Cerebellar cortex (tissue), 1 donor: ENCODE measurements at places on chromosomes 12 and 14.

DNA sequence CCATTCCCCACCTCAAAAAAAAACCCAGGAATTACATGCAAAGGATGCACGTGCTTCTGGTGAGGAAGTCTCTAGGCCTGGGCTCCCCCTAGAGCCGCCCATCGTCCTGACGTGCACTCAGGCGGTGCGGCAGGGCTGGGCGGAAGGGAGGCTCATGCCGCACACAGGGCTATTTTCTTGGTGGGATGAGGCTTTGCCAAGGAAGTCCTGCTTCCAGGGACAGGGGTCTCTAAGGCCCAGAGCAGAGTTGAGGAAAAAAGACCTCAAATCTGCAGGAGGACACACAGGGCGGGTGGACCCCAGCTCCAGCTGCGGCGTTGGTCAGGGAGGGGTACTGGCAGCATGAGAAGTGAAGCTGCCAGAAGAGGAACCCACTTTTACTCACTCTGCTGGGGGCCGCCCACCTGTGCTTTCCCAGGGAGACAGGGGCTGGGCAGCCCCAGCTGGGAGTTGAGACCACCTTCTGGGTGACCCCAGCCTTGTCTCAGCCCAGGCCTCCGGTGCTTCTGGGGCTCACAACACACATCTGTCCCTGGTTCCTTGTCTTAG lies 4.2 kb downstream of the RHOF start:
- DNase-seq = no peak

GRCh38 chr14:47191700-47192099 lies 483.7 kb downstream of the MDGA2 start:
- no peak for DNase-seq

DNA sequence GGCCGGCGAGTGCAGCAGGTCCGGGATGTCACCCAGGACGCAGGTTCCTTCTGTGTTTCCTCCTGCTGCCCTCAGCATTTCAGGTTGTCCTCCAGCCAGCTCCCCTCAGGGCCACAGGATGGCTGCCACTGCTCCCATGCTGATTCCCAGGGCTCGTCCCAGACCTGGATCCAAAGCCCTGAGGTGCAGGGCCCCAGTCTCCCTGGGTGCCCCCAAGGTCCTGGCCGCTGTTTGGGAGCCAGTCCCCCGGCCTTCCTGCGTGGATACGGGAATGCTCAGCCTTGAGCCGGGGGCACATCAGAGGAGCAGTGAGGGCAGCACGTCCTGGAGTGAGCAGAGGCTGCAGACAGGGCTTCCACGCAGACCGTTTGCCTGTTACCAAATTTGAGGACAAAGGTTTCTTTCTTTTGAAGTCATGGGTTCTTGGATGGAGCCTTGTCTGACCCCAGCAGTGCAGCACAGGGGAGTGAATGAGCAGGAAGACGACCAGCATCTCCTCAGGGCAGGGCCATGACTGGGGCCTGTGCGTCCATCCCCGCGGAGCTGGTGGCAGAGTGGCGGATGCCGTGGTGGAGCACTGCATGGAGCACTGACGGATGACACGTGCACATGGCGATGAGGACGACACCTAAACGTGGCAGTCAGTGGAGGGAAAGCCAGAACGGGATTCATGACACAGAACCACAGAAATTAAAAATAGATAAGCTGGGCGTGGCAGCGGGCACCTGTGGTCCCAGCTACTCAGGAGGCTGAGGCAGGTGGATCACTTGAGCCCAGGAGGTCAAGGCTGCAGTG lies 12.5 kb upstream of the CACNA2D4 start:
- DNase-seq = no peak

DNA sequence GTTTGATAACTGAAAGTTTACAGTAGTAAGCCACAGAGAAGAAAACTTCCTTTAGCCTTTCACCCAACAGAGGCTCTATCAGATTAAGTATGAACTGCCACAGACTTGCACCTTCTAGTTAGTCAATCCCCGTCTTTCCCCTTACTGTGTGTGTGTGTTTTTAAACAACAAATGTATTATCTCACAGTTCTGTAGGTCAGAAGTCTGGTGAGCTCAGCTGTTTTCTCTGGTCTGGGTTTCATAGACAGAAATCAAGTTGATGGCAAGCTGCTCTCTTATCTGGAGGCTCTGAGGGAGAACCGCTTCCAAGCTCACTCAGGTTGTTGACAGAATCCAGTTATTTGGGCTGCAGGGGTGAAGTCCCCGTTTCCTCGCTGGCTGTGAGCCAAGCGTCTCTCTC lies 320.5 kb downstream of the PRKD1 start:
- DNase-seq = no peak

DNA sequence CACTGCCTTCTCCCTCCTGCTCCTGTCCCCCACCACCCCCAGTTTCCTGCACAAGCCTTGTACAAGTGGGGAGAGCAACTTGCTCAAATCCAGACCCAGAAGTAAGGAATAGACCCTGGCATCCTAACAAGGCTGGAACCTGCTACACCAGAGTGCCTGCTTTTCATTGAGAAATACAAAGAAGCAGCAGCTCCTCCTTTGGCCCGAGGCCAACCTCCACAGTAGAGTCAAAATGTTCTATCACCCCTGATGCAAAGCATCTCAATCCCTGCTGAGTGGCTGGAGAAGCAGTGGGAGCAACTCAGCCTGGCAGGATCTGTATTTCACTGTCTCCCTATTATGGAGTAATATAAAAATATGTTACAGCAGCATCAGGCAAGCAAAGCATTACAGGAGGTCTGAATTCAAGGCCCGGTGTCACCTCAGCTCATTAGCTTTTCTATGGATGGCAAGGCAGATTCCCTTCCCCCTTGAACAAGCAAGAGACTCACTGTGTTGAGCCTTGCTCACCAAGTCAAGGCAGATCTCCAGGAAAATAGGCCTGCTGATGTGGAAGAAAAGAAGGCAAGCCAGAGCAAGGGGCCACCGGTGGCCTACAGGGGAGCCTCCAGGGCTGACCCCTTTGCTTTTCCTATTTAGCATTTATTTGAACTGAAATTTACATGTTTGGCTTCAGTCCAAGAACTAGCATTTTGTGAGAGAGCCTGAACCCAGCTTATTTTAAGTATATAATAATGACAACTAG lies 186.3 kb upstream of the EGLN3 start:
- no peak for DNase-seq

- DNase-seq = no peak
These were observed 154.4 kb downstream of the EMP1 start for GRCh38 chr12:13350946-13351345.

- peak; percentile 61 for DNase-seq
These were observed at the start of gene ARID2 for GRCh38 chr12:45729233-45730083. ARID2 (plus strand) TSS chr12:45729706; CDS start chr12:45729837, 131 bp downstream.

- DNase-seq = no peak
These were observed 80.0 kb downstream of the LGMN start for GRCh38 chr14:92668276-92668973.

DNA sequence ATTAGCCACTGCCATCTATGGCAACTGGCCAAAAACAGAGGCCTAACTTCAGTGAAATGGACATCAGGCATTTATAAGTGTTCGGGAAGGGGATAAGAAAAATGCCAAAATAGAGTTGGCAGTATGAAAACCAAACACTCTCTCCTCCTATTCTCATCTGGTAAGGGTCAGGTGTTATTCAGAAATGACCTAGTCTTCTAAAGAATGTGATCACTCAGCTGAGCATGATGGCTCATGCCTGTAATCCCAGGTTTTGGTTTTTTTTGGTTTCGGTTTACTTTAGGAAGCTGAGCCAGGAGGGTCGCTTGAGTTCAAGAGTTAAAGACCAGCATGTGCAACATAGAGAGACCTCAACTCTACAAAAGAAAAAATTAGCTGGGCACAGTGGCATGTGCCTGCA lies 170.3 kb downstream of the GRIN2B start:
- no peak for DNase-seq

DNA sequence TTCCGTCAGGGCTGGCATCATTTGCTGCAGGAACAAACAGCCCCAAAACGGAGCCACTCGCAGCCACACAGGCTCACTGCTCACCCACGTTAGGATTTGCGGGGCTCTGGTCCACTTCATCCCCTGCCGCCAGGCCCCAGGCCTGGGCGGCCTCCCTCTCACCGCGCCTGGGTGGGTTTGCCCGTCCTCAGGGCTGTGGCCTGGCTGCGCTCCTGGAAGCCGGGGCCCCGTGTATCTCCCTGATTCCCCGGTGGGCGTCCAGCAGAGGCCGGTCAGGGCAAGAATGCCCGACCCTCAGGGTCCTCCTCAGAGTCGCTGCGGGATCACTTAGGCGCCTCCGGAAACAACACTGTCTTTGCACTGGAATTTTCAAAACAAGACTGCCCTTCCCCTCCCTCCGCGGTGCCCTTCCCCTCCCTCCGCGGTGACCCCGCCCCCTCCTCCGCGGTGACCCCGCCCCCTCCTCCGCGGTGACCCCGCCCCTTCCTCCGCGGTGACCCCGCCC lies 15.7 kb upstream of the FBRSL1 start:
- no peak for DNase-seq

- no peak for DNase-seq
These were observed 4.1 kb downstream of the MAP1LC3B2 start for GRCh38 chr12:116563262-116563661.

DNA sequence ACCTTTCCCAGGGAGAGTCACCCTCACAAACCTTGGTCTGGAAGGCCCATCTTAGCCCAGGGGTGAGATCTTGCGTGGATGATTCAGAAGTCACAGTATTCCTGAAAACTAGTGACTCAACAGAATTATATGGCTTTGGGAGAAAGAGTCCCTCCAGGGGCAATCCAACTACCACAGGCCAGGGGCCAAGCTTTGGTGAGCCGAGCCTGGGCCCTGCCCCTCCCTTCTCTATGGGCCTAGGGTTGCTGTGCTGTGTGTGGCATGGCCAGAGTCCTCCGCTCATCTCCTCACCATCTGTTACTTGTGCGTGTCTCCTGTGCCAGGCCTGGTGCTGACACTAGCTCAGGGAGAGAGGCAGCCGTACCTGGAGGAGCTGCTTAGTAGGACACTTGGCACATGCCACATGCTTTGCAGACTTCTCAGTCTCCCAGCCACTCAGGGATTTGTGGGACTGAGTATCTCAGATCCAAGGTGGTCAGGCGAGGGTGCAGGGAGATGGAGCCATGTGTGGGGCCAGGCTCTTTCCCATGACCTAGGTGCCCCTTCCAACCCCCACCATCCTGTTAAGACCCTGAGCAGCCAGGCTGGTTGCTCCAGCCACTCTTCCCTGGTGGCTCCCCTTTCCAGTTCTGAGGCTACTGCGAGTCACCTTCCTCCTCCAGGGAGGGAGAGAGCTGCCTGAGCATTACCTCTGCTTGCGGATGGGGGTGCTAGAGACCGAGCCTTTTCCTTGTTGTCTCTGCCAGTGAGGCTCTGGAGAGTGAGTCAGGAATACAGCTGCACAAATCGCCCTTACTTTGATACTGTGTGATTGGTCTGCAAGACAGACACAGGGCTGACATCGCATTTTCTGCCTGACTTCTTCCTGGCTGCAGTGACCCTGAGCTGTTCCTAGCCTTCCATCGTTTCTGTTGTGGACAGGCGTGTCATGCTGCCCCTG lies 94.1 kb downstream of the SLC25A47 start:
- DNase-seq = peak; percentile 94

- no peak for DNase-seq
These were observed 124.8 kb downstream of the NPAS3 start for GRCh38 chr14:33063521-33063920.

DNA sequence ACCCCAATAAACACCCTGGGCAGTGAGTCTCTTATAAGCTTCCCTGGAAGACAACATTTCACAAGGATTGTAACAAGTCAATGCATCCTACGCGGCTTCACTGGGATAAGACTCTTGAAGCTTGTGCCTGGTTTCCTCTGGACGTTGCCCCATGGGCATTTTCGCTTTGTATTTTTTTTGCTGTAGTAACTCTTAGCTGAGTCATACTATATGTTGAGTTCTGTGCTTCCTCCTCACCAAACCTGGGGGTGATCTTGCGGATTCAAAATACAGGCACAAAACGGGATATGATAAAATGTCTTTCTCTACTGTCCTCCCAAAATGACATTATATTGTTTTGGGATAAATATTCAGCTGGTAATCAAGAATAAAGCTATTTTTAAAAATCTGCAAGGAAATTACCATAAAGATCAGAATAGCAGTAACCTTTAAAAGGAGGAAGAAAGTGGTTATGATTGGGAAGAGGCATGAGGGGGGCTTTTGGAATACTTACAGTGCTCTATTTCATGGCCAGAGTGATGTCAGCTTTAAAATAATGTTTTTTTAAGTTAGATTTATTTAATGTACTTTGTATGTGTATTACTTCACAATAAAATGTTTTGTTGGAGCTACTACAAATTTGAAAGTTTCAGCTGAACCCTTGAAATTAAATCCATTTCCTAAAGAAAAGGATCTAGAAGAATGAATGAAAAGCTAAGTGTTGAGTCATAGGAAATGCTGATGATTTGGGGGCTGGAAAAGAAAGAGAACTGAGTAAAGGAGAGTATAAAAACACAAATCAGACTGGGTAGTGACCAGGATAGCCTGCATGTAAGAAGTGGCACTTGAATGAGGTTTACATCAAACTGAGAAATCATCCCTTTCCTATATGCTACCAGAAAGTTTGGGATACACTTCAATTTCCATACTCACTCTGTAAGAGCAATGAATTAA lies 14.7 kb downstream of the BTBD7 start:
- no peak for DNase-seq

- no peak for DNase-seq
These were observed 842.3 kb downstream of the SLC6A15 start for GRCh38 chr12:84070292-84070691.

- DNase-seq = no peak
These were observed 42.4 kb downstream of the NUAK1 start for GRCh38 chr12:106096376-106096775.

- no peak for DNase-seq
These were observed 56.7 kb downstream of the BTBD7 start for GRCh38 chr14:93276031-93276716.
